ENCODE measurements at places on chromosomes 3 and 15.
A peak's percentile ranks its signal among the peaks of the same experiment; 100 is the strongest.

DNA sequence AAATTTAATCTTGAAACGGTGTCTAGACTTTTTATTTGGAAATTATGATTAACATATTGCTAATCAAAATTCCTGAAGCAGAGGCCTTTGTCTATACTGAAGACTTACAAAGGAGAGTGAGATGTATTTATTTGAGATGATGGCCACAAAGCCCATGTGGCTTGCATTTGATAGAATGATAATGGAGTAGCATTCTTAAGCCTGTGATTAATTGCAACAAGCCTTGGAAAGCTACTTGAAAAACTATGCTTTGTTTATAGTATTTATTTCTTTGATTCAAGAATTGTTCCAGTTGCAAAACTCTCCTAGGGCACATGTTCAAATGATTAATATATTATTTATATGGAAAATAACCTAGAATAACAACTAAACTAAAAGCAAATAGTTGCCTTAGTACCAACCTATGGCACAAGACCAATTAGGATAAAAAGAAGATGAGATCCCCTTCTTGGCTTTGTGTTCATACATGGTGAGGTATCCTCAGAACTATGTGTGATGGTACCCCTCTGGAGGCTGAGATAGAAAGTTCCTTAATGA lies 244.1 kb upstream of the TBL1XR1 start:
- no peak for DNase-seq

GRCh38 chr3:137110392-137110996 lies 152.7 kb downstream of the IL20RB start:
- DNase-seq: peak; percentile 19

DNA sequence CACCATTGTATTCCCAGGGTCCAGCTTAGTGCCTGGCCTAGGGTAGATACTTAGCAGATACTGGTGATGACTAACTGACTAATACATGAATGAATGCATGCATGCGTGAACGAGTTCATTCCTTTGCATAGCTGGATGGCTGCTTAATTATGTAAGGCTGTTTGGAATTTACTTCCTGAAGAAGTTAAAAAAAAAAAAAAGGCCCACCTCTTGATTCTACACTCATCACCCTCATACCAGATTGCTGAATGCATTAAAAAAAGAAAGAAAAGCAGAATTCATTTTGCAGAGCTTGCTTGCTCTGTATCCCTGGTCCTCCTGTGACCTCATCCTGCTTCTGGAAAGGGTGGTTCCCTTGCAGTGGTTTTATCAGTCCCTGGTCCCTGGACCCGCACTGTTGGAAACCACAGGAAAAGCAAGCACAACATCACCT lies 277.6 kb upstream of the CFAP20DC start:
- DNase-seq: no peak

GRCh38 chr3:29870136-29870535 lies 589.3 kb downstream of the RBMS3 start:
- DNase-seq: no peak

DNA sequence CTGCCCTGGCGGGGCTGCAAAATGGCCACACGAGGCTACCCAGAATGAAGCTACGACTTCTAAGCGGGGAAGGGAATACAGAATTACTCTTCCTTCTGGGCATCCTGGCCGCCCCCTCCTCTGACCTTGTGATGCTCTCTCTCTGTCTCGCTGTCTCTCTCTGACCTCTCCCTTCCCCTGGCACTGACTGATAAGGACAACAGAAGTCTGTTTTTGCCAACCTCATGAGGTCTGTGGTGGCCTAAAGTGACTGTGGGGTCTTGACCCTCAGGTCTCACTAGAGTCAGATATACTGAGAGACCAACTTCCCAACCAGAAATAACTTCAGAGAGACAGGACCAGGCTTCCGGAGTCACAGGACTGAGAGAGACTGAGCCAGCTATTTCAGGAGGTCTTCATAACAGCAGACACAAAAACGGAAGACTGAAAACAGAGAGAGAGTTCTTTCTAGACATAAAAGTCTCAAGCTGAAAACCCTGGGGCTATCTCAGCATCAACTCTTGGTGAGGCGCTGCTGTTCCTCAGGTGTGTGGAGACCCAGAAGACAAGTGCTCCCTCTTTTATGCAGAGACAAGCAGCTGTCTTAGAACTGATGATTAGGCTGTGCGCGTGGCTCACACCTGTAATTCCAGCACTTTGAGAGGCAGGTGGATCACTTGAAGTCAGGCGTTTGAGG lies 38.2 kb upstream of the CFAP161 start:
- DNase-seq: no peak

All from activated CD4-positive, alpha-beta T cell treated with anti-CD3 and anti-CD28 coated beads, Interleukin-10, Interleukin-2, amounts not matched to agents 100 ng/mL and 50 ng/mL, durations not matched to agents 16 hours and 8 hours (primary cell).